ENCODE measurements at places on chromosomes 4 and X. TPM values are rescaled to one million over a fixed set of nuclear protein-coding genes. Genes with fewer than 3 reads are reported as not detected.
A peak's percentile ranks its signal among the peaks of the same experiment; 100 is the strongest.

Gene APELA
- not detected for polyA plus RNA-seq

Gene PLK4
- 1.5 TPM for polyA plus RNA-seq

GRCh38 chr4:178037459-178038214 is 595.4 kb upstream of the AGA start:
- DNase-seq, result no peak

Gene GRIPAP1
- 27.9 TPM for polyA plus RNA-seq

DNA sequence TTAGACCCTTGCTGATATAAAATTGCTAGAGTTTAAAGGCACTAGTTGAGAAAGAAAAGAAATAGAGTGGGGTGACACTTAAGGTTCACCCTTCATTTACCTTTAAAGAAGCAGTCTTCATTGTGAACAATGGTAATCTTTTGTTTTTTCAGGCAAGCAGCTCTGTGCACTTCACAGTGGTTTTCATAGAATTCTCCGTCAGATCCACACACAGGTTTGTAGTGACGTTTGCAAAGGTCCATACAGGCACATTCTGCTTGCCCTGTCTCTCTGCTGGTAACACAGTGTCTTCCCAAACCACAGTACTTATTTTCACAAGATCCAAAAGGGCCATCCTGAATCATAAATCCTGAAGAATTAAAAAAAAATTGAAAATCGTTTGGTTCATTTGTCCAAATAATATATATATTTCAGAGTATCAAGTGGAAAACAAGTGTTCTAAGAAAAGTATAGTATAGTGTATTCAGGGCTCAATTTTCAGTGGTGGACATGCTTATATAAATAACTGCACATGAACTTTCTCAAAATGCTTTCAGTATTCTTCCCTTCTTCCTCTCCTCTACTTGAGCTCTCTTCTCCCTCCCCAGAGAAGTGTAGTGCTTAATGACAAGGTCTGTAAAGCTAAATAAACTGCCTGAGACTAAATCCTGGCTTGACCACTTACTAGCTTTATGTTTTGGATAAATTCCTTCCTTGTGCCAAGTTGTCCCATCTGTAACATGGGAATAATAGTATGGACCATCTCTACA is 243.3 kb downstream of the FSTL5 start:
- no peak for DNase-seq

GRCh38 chrX:1483843-1484637 is 31.3 kb upstream of the ASMTL start:
- no peak for DNase-seq

Gene FAM184B
- 0.04 TPM for polyA plus RNA-seq

GRCh38 chrX:135625995-135626394 is 87.4 kb upstream of the CT45A1 start:
- DNase-seq, result no peak

Gene C4orf51
- polyA plus RNA-seq, result not detected

Gene TBX22
- not detected for polyA plus RNA-seq

DNA sequence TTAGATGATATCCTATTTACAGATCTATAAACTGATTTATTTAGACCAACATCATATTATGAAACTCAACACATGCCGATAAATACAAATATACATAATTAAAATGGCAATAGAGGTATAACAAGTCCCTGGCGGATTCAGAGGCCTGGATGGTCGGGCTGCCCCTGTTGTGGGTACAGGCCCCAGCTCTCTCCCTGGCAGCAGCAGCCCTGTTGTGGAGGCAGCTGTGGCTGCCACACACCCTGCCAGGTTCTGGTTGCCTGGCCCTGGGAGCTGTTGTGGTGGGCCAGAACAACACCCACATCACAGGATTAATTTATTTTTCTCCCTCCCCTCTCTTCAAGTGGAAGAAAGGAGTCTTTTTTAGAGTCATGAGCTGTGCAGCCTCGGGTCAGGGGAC is 12.1 kb upstream of the TCEAL2 start:
- DNase-seq, result no peak

DNA sequence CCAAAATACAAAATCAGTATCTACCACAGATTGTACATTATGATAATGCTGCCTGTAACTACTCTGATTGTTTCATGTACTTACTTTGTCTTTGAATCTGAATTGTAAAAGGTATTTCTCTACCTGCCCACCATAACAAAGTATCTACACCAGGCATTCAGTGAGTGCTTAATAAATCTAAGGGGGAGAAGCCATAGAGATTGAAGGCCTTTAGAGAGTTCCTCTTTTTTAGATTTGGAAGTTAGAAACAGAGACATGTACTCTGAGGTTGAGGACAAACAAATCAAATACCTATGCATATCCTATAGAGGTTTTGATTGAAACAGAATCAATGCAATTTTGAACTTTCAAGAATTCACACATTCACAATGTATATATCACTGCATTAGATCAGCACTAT is 42.7 kb downstream of the SAT1 start:
- DNase-seq, result no peak

DNA sequence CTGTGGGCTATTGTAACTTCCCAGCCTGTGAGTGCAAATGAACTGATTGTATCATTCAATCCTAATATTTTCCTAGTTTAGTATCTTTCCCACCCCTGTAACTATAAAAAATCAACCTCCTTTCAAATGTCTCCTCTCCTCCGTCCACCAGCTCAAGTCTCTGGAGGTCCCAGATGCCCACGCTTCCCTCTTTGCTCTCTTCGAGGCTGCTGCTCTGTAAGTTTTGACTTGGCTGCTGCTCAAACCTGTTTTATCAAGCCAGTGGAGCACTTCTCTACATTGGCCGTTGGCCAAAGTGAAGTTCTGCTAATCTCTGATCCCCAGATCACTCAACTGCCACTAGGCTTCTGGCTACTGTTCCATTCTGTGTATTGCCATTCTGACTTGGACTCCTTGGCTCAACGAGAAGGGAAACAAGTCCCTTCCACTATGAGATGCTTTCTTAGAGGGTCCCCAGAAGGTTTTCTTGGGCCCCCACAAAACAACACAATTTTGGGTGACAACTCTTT is 60.7 kb upstream of the RAPGEF2 start:
- peak; percentile 11 for DNase-seq

- no peak for DNase-seq
These were observed 291.0 kb upstream of the HAND2 start for GRCh38 chr4:173821036-173821435.

Gene CPE
- polyA plus RNA-seq, result 86.4 TPM

DNA sequence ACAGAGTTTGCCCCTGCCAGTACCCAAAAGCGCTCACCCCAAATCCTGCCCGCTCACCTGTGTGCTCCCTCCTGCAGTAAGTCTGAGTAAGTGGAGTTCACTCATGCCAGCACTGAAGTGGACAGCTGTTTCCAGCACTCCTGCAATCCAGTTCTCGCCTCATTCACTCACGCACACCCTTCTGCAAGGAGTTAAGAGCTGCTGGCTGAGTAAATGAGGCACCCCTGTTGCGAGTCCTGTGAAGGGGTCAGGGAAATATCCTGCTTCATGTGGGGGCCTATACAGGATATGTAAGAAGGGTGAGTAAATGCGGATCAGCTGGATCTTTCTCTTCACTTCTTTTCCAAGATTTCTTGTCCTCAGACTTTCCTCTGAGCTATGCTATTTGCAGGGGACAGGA is 23.5 kb downstream of the CXCL8 start:
- DNase-seq, result no peak

GRCh38 chrX:13721819-13722519 is 12.5 kb downstream of the TRAPPC2 start:
- no peak for DNase-seq

Gene DLG3
- polyA plus RNA-seq, result 14.0 TPM
